ENCODE measurements at places on chromosomes 11 and 22.
A peak's percentile ranks its signal among the peaks of the same experiment; 100 is the strongest.

DNA sequence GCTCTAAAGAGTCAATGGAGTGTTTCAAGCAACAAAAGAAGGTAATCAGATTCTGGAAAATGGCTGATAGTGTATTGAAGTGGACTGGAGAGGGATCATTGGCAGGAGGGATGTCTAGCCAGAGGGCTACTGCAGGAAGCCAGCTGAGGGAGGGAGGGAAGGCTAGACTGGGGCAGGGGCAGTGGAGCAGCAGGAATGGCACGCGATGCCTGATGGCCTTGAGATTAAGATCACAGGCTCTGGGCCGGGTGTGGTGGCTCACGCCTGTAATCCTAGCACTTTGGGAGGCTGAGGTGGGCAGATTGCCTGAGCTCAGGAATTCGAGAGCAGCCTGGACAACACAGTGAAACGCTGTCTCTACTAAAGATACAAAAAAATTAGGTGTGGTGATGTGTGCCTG, 47.5 kb upstream of the PRDM11 start:
- DNase-seq, result no peak

GRCh38 chr22:26797910-26798309, 140.5 kb downstream of the MIAT start:
- DNase-seq, result no peak

- DNase-seq, result no peak
Observed at GRCh38 chr11:776561-777287, 563 bp downstream of the GATD1 start.

DNA sequence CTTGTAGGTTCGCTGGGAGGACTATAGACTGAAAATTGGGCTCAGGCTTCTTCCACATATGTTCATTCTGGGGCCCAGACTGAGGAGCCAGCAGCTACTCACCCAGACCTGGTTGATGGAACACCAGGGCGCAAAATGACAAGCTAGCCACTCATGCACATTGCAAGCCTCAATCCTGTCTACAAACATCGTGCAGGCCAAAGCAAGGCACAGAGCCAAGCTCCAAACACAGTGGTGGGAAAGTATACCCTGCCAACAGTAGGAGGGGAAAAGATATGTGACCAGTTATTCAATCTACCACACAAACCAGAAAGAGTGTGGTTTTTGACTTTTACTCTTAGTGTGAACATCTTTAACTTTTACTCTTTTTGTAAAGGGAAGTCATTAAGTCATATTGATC, 660.5 kb downstream of the NTM start:
- DNase-seq, result no peak

- DNase-seq, result no peak
Observed at GRCh38 chr11:94790661-94791180, 22.6 kb downstream of the AMOTL1 start.

DNA sequence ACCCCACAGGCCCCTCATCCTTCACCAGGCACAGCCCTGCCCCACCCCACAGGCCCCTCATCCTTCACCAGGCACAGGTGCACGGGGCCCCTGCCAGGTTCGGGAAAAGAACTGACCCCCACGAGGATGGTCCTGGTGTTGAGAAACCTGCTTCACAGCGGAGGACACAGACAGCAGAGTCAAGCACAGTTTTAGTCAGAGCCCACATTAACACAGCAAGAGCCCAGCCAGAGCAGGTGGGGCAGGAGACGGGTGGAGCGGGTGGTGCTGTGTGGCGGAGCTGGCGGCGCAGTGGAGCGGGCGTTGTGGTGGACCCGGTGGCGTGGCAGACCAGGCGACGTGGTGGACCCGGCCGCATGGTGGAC, 1085.5 kb downstream of the BRD1 start:
- DNase-seq, result no peak

- DNase-seq, result no peak
Observed at GRCh38 chr11:14327116-14327515, 31.9 kb downstream of the RRAS2 start.

DNA sequence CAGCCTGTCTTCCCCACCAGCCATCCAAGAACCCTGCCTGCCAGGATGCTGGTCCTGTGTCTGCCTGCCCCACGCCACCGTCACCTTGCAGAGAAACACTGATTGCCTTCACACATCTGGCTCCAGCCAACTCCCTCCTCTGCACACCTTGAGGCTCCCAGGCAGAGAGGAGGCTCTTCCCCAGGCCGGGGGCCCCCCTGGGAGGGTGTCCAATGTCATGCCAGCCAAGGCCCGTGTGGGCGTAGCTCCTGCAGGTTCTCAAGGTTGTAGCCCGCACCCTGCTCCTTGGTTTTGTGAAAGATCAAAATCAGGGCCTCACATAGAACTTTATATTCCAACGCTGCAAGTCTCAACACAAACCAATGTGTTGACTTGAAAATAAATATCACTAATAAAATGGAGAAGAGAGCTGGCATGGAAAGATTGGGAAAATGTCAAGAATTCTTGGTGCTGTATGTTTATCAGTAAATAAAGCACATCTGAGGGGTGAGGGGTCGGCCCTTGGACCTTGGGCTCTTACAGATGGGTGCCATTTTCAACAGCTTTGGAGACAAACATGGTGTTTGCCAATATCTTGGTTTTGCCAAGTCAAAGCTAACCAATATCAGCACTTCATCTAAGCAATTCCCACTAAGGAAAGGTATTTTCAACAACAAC, 6.7 kb upstream of the PPARA start:
- no peak for DNase-seq

DNA sequence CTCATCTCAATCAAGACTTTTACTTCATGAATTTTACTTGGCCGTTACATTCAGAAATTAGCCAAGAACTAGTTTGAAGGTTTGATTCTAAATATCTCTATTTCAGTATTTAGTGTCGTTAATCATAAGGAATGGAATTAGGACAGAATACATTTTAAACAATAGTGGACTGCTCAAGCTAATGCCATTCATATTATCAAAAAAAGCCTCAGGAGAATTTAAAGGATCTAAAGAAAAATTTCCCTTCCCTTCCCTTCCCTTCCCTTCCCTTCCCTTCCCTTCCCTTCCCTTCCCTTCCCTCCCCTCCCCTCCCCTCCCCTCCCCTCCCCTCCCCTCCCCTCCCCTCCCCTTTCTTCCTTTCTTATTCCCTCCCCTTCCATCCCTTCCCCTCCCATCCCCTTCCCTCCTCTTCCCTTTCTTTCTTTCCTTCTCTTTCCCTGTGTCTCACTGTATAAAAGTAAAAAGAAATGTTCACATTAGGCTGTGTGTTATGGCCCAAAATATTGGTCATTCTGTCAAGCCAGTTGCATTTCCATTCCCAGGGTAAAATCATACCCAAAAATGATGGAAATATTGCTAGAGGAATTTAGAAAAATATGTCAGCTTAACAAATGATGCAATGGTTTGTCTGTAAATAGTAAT, 717.8 kb downstream of the LUZP2 start:
- DNase-seq, result no peak

GRCh38 chr11:63375434-63375833, 5.8 kb downstream of the SLC22A9 start:
- peak; percentile 0 for DNase-seq

- no peak for DNase-seq
Observed at GRCh38 chr11:8032576-8033304, 45.6 kb downstream of the EIF3F start.

DNA sequence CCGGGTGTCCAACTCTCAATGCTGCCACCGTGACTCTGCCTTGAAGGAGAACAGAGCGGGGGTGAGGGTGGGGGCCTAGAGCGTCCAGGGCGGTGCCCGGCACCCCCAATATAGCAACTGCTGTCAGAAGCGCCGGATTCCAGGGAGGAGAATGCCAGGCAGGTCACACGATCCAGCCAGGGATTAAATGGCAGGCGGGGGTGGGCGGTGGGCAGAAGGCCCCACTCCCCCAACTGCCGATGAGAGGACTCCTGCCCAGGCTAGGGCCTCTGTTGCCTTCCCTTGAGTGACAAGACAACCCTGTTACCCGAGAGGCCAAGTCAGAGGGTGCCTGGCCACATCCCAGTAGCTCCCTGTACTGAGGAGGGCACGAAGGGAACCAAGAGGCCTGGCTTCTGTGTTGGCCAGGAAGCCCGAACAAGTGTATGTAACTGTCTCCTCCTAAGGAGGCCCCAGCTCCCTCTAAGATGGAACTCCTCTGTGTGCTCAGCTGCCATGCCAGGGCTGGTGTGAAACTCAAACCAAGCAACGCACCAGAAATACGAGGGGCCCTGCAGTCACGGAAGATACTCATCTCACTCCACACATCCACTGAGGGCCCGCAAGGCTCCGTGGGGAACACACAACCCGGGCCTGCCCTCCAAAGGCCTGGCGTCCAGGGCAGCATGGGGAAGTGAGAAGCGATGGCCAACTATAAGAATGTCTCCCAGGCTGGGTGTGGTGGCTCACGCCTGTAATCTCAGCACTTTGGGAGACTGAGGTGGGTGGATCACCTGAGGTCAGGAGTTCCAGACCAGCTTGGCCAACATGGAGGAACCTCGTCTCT, 3.0 kb downstream of the PACSIN3 start:
- no peak for DNase-seq

DNA sequence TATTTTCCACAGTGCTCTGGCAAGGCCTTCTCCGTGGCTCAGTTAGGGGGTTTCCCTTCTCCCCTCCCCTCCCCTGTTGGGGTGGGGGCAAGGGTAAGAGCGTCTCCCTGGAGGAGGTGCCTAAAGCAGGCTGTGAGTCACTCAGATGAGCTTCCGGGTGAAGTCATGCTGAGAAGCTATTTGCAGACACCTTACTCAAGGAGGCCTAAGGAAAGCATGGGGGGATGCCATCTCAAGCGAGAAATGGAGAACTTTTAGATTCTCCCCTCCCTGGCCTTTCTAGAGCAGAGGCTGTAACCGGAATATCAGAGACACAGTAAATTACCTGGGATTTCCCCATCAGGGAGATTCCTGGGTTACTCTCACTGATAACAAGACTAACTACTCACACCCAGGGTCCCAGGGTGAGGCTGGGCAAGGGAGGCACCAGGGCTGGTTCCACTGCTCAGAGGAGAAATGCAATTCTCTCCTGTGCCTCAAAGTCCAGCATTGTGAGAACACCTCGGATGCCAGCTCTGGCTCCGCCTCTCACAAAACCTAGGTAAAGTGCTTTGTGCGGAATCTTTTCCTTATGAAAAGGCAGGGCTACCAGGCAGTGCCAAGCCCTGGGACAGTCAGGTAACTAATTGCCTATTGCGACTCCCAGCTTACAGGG, 123.6 kb downstream of the ABTB2 start:
- no peak for DNase-seq

GRCh38 chr11:13745165-13745564, 76.7 kb downstream of the FAR1 start:
- DNase-seq, result no peak

DNA sequence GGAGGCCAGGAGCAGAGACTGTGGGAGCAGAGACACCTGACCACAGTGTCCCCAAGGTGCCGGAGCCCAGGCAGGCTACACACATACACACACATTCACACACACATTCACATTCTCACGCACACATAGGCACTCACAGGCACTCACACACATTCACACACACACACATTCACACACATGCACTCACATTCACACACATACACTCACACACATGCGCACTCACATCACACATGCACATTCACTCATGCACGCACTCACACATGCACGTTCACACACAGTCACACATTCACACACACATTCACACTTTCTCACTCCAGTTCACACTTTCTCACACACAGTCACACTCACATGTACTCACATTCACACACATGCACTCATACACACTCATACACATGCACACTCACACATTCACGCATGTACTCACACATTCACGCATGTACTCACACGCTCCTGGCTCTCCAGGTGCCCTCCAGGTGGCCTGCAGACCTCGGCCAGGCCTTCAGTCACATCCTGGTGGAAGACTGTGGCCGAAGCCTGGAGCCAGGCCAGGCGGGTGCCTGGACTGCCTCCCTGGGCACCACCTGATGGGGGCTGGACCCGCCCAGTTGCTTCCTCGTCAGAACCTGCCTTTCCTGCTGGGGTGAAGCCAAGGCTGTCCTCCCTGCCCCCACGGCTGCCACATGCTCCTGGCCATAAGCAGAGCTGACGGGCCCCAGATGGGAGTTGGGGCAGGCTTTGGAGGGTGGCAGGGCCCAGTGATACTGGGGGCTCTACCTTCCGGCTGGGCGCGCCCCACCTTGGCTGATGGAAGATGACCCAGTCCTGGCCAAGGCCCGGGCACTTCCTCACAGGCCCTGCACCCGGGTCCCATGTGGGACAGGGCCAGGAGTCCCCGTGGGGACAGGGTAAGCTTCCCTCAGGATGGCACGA, 89.5 kb downstream of the WNT7B start:
- no peak for DNase-seq

DNA sequence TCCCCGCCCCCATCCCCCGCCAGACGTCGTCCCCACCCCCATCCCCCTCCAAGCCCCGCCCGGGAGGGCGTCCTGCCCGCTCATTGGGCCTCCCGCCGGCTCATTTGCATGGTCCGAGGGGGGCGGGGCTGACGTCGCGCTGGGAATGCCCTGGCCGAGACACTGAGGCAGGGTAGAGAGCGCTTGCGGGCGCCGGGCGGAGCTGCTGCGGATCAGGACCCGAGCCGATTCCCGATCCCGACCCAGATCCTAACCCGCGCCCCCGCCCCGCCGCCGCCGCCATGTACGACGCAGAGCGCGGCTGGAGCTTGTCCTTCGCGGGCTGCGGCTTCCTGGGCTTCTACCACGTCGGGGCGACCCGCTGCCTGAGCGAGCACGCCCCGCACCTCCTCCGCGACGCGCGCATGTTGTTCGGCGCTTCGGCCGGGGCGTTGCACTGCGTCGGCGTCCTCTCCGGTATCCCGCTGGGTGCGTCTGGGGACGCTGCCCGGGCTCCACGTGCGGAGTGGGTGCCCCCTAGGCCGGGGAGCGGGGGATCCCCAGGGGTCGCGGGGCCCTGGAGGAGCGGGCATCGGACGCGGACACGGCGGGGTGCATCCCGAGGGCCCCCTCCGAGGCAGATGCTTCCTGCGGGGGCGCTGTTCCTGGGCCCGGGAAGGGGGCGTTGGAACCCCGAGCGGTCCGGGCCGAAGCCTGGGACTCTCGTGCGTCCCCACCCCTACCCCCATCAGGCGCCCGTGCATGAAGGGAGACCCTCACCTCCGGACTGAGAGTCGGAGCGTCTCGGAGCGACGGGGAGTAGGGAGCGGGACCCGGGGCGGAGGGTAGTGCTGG, at the start of gene PNPLA3:
TSS of gene PNPLA3 (plus strand) at position 175 of the 834 bp plus-strand sequence. CDS start at position 282, 107 bp downstream.
- DNase-seq, result peak; percentile 86

DNA sequence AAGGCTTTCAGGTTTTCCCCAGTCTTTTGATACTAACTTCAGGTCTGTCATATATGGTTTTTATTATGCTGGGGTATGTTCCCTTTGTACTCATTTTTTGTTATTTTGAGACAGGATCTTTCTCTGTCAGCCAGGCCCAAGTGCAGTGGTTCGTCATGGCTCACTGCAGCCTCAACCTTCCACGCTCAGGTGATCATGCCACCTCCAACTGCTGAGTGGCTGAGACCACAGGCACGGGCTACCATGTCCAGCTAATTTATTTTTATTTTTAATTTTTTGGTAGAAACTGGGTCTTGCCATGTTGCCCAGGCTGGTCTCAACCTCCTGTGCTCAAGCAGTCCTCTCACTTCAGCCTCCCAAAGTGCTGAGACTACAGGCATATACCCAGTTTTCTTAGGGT, 50.6 kb upstream of the PDGFD start:
- no peak for DNase-seq

- no peak for DNase-seq
Observed at GRCh38 chr11:26974069-26974783, 19.7 kb upstream of the FIBIN start.

- DNase-seq, result no peak
Observed at GRCh38 chr11:82792319-82792718, 58.7 kb upstream of the FAM181B start.
